ENCODE measurements at places on chromosomes 11 and 22. TPM values are rescaled to one million over a fixed set of nuclear protein-coding genes. Genes with fewer than 3 reads are reported as not detected.

The PPP1CA gene
- 146 TPM for polyA plus RNA-seq

The OR51A2 gene
- not detected for polyA plus RNA-seq

The TREH gene
- 0.25 TPM for polyA plus RNA-seq

The PLEKHA7 gene
- polyA plus RNA-seq: 5.7 TPM

The FREY1 gene
- polyA plus RNA-seq: 0.26 TPM

The RPL27A gene
- 3,336 TPM for polyA plus RNA-seq

The ME3 gene
- polyA plus RNA-seq: 10.9 TPM

The OR8D4 gene
- polyA plus RNA-seq: 0.18 TPM

The HORMAD2 gene
- not detected for polyA plus RNA-seq

The SLC6A5 gene
- not detected for polyA plus RNA-seq

The XKR3 gene
- not detected for polyA plus RNA-seq

The NNMT gene
- 78.2 TPM for polyA plus RNA-seq

The SCT gene
- 127 TPM for polyA plus RNA-seq

The OR51I1 gene
- not detected for polyA plus RNA-seq

The FJX1 gene
- polyA plus RNA-seq: 5.4 TPM

The USP2 gene
- polyA plus RNA-seq: 60.0 TPM

The KCNK4 gene
- polyA plus RNA-seq: not detected

The ARHGAP20 gene
- 6.1 TPM for polyA plus RNA-seq

The TANGO2 gene
- 12.6 TPM for polyA plus RNA-seq

The MMP3 gene
- not detected for polyA plus RNA-seq

The SOX6 gene
- 30.0 TPM for polyA plus RNA-seq

The C22orf31 gene
- 2.2 TPM for polyA plus RNA-seq

The SLC22A12 gene
- not detected for polyA plus RNA-seq

The TMEM151A gene
- polyA plus RNA-seq: not detected

The FXYD6 gene
- 227 TPM for polyA plus RNA-seq

The ANO9 gene
- 0.53 TPM for polyA plus RNA-seq

The SLC37A2 gene
- polyA plus RNA-seq: 5.3 TPM

The APOL2 gene
- polyA plus RNA-seq: 34.9 TPM

The KCNJ11 gene
- polyA plus RNA-seq: 27.5 TPM

The OR6A2 gene
- polyA plus RNA-seq: not detected

The OR4S1 gene
- not detected for polyA plus RNA-seq

The NCAPD3 gene
- 13.9 TPM for polyA plus RNA-seq

The INS gene
- polyA plus RNA-seq: not detected

The KRTAP5-7 gene
- polyA plus RNA-seq: not detected

The RIMBP3C gene
- polyA plus RNA-seq: 0.41 TPM

The GAB2 gene
- 15.1 TPM for polyA plus RNA-seq

The OR6T1 gene
- polyA plus RNA-seq: not detected

The CNTF gene
- polyA plus RNA-seq: 0.61 TPM

The TRIM48 gene
- polyA plus RNA-seq: not detected

The KRTAP5-9 gene
- not detected for polyA plus RNA-seq

The APOC3 gene
- not detected for polyA plus RNA-seq

The C11orf52 gene
- polyA plus RNA-seq: 4.0 TPM

The C1QTNF4 gene
- 11.6 TPM for polyA plus RNA-seq

The CCDC83 gene
- not detected for polyA plus RNA-seq

The TRIM44 gene
- 38.9 TPM for polyA plus RNA-seq

The APOL4 gene
- polyA plus RNA-seq: 11.8 TPM

The NXPE4 gene
- not detected for polyA plus RNA-seq

The CTSW gene
- 0.81 TPM for polyA plus RNA-seq

The NPAS4 gene
- polyA plus RNA-seq: 0.21 TPM

The MMP27 gene
- polyA plus RNA-seq: not detected

The FAM180B gene
- polyA plus RNA-seq: 3.0 TPM

The GAS2 gene
- polyA plus RNA-seq: 6.0 TPM

The CREB3L1 gene
- polyA plus RNA-seq: 38.3 TPM

The GSTT2 gene
- polyA plus RNA-seq: 0.41 TPM

The THAP7 gene
- polyA plus RNA-seq: 19.8 TPM

The CRACR2B gene
- 17.3 TPM for polyA plus RNA-seq

Measured in hindlimb muscle (tissue), 1 donor.